ENCODE measurements at places on chromosomes 7 and 10.
A peak's percentile ranks its signal among the peaks of the same experiment; 100 is the strongest.

GRCh38 chr7:131529179-131529578 is 27.2 kb downstream of the PODXL start:
- no peak for DNase-seq

- no peak for DNase-seq
Measured at GRCh38 chr7:27151931-27152815, at the start of gene HOXA3. TSS of gene HOXA3 (minus strand) at chr7:27152583. CDS start at chr7:27110640, 41,943 bp downstream.

GRCh38 chr10:87928996-87929395 is 65.6 kb downstream of the PTEN start:
- no peak for DNase-seq

DNA sequence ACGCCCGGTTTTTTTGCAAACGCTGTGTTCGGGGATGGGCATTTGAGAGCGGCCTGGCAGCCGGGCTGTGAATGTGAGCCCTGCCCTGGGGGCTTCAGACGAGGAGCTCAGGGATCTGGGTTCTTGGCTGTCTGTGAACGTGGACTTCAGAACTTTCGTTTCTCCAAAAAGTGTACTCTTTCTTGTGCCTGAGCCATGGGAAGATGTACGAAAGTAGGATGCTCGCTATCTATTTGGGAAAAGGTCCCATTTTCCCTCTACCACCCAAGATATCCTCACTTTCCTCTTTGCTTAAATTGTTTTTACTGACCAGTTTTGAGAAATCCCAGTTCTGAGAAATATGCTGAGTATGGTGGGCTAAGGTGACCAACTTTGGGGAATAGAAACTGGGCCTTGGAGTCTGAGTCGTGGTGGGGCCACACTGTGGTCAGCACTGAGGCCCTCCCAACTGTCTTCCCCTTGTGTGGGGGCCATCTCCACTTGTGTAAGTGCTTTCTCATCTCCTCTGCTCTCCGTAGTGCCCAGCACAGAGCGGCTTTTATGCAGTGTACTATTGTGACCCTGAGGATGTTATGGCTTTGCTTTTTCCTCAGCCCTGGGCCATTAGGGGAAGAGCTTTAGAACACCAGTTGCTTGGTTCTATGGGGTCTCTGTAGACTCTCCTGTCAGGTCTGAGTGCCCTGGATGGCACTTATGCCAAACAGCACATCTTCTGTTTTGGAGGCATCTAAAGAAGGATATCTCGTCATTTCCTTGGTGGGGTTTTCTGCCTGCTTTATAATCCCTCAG is 918 bp downstream of the DBNL start:
- no peak for DNase-seq

- DNase-seq: peak; percentile 22
Measured at GRCh38 chr10:119859420-119860258, 13.0 kb downstream of the MCMBP start.

DNA sequence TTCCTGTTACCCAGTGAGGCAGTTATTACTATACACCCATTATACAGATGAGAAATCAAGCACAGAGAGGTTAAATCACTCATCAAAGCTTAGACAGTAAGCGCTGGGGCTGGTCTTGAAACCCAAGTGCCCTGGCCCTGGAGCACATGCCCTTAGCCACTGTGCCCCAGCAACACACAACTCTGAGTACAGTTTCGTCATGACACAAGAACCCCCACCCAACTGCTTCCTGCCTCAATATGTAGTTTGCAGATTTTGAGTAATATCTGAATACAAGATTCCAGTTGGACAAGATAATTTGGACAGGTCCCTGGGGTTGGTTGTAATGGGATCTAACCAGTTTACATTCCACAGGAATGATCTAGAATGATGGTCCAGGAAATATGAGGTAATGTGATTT is 62.8 kb downstream of the SH3PXD2A start:
- DNase-seq: no peak

DNA sequence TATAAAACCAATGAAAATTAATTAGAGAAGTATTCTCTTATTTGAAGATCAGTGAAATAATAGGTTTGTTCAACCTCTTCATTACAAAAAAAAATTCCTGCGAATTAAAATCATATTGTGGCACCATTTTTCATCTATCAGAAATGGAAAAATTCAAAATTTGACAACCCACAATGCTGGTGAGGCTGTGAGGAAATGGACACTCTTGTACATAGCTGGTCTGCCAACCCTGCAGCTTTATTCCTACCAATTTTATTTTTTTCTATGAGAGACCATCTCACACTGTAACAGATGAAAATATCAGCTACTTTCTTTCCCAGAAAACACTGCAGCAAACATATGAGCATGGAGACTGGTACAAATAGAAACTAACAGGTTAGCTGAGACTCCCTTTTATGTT is 208.8 kb upstream of the SEMA3E start:
- no peak for DNase-seq

GRCh38 chr7:39383136-39383535 is 183.1 kb upstream of the YAE1 start:
- no peak for DNase-seq

GRCh38 chr7:21867226-21867625 is 78.5 kb downstream of the CDCA7L start:
- no peak for DNase-seq

- no peak for DNase-seq
Measured at GRCh38 chr10:98460837-98461499, 14.2 kb upstream of the HPS1 start.
